Effector memory CD4-positive, alpha-beta T cell (primary cell): ENCODE measurements at places on chromosomes 4 and X.
A peak's percentile ranks its signal among the peaks of the same experiment; 100 is the strongest.

DNA sequence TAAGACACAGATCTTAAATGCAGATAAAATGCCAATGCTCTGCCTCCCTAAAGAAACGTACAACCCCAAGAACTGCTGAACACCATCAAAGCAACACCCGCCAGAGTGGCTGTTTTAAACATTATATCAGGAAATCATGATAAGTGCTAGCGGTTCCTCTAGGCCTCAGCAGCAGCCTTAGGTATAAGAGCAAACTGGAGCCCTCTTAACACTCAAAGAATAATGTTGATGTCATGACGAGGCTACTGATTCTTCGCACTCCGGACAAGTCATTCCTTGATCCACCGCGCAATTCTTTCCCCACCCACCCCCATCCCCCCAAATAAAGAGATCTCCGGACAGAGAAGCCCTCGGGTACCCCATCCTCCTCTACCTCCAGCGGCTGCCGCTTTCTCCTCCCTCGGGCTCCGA lies 507 bp downstream of the LIN54 start:
- no peak for DNase-seq

DNA sequence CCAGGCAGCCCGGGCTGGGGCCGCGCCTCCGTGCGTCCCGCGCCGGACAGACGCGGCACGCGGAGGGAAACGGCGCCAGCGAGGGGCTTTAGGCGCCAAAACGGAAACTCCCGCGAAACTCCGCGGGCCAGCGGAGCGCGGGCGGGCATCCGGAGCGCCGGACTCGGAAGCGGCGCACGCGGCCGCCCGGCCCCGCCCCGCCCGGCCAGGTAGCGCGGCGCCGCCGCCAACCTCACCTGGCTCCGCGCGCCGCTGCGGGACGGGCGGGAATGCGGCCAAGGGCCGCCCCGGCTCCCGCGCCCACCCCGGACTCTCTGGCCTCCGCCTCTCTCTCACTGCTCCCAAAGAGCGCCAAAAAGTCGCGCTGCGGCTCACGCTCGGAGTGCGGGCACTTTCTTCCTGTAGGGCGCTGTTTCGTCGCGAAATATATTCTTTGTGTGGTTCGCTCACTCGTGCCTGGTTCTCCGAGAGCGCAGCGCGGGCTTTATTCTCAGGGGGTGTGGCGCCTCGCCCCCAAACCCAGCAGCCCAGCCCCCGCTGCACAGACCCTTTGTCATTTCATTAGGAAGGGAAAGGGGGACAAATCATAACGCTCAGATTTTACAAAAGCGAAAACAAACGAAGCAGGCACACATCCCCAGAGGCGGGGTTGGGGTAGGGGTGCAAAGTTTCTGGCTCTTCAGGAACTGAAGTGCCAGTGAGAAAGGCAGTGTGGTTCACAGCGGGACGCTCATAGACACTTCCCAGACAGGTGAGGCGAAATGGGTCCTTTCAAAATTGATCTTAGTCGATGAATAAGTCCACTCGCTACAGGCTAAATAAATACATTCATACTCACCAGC lies 961 bp upstream of the MBNL3 start:
- DNase-seq, result peak; percentile 21

DNA sequence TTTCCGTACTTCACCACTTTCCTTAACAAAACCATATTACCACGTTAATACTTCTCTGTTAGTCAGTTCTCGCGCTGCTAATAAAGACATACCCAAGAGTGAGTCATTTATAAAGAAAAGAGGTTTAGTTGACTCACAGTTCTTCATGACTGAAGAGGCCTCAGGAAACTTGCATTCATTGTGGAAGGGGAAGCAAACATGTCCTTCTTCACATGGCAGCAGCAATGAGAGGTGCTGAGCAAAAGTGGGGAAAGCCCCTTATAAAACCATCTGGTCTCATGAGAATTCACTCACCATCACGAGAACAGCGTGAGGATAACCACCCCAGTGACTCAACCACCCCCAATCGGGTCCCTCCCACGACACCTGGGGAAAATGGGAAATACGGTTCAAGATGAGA lies 289.8 kb upstream of the CLNK start:
- DNase-seq, result no peak

DNA sequence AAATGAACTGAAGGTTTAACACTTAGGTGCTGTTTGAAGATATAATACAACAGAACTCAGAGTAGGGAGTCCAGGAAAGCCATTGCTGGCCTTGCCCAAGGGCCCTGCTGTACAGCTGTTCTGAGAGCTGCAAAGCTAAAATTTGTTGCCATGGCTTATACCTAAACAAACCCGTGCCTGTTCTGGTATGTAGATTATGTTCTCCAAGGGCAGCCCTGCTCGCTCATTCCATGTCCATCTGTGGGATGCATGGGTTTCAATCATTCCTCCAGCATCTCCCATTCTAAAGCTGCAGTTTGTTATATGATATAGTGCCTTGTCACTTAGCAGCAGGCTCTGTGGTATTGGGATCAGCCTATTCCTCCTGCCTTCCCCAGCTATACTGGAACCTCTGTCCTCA lies 80.8 kb upstream of the BMPR1B start:
- DNase-seq, result no peak

DNA sequence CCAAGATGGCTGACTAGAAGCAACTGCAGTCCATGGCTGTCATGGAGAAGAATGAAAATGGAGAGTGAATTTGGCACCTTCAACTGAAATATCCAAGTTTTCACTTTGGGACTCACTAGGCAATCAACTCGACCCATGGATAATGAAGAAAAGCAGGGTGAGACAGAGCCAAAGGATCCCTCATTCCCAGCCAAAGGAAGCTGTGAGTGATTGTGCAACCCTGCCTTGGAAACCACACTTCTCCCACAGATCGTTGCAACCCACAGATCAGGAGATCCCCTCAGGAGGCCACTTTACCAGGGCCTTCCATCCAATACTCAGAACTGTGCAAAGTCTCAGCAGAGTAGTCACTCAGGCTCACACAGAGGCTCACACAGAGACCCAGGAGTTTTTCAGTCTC lies 4.5 kb downstream of the CFAP299 start:
- no peak for DNase-seq

GRCh38 chr4:95061220-95061619 lies 303.5 kb downstream of the BMPR1B start:
- DNase-seq, result no peak

- DNase-seq, result peak; percentile 52
These were observed 476 bp upstream of the GDI1 start for GRCh38 chrX:154436374-154436982.

- no peak for DNase-seq
These were observed 61.0 kb downstream of the STX18 start for GRCh38 chr4:4480685-4481398.

GRCh38 chr4:168408620-168409019 lies 71.7 kb downstream of the DDX60L start:
- no peak for DNase-seq
